ENCODE measurements at places on chromosomes 6 and 20. TPM values are rescaled to one million over a fixed set of nuclear protein-coding genes. Genes with fewer than 3 reads are reported as not detected.

GRCh38 chr6:108914235-108915022 is 66.2 kb downstream of the ARMC2 start:
- peak; percentile 79 for DNase-seq

The LY6G5B gene
- 3.2 TPM for total RNA-seq

DNA sequence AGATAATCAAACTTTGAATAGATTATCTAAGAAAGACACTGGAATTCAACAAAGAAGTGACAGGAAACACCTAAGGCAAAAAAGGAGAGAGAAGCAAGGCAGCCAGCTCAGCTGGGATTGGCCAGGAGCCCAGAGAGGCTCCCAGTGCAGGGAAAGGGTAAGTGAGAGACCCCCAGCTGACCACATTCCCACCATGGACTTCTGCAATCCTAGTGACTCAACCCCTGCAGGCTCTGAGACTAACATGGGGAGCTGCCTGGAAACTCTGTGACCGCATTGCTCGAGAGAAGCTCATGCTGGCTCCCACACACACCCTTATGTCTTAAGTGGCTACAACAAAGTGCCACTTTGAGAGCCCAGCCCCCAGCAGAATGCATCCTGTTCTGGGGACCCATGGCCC is 215.1 kb downstream of the PACRG start:
- DNase-seq = peak; percentile 69

The BTNL2 gene
- not detected for total RNA-seq

- peak; percentile 93 for DNase-seq
Observed at GRCh38 chr6:121334299-121335086, at the start of gene TBC1D32. TBC1D32 (minus strand) TSS chr6:121334480; CDS start chr6:121334430, 50 bp downstream.

DNA sequence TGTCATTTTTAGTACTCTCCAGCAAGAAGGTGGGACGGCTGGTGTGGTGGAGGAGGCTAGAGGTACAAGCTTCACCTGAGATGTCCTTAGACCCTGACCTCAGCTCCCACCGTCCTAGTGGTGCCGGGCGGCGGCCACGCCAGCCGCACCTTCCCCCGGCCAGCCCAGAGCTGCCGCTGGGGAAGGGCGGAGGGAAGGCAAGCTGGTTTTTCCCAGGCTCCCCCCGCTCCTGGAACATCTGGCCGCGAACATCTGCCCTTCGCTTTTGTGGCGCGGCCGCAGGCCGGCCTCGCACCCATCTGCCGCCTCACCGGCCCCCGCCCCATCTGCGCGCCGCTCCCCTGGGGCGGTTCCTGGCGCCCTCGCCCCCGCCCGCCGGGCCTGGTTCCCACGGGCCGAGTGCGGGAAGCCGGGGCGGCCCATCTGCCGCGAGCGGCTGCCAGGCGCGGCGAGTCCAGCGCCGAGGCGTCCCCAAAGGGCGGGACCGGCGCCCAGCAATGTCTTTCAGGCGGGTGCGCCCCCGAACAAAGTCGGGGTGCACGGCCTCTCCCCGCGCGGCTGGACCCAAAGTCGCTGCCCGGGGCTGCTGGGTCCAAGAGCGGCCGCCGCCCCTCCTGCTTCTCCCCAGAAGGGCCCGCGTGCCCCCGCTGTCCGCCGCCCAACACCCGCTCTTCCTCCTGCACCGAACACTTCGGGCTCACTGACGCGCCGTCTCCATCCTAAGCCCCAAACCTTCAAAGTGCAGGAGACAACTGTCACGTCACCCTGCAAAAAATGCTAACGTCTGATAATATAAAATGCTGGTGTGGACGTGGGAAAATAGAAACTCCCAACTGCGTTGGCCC is 17.3 kb upstream of the ID1 start:
- DNase-seq = peak; percentile 82
